ENCODE measurements at places on chromosomes 6 and 20.
A peak's percentile ranks its signal among the peaks of the same experiment; 100 is the strongest.

- DNase-seq, result no peak
Measured at GRCh38 chr20:62132421-62132820, 10.1 kb downstream of the LSM14B start.

GRCh38 chr6:49328051-49328744, 134.9 kb downstream of the MMUT start:
- DNase-seq, result no peak

DNA sequence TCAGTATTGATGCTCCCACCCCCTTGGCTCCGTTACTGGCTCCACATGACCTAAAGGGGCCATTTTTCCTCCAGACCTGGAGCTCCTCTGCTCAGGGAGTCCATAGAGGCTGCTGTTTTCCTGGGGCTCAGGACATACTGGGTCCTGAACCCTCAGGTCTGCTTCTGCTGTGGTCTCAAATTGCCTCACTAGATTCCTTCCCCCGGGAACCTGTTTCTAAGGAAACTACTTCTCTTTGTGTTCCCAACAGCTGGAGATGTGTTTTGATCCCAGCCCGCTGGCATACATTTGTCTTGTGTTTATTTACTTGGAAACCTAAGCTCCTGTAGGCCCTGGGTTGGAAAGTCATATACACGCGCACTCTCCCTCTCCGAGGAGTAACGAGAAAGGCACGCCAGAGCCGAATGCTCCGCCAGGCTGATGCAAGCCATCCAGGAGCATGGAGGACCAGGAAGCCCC, 222.8 kb downstream of the UST start:
- DNase-seq, result no peak

- no peak for DNase-seq
Measured at GRCh38 chr6:24951811-24952299, 16.1 kb upstream of the RIPOR2 start.

DNA sequence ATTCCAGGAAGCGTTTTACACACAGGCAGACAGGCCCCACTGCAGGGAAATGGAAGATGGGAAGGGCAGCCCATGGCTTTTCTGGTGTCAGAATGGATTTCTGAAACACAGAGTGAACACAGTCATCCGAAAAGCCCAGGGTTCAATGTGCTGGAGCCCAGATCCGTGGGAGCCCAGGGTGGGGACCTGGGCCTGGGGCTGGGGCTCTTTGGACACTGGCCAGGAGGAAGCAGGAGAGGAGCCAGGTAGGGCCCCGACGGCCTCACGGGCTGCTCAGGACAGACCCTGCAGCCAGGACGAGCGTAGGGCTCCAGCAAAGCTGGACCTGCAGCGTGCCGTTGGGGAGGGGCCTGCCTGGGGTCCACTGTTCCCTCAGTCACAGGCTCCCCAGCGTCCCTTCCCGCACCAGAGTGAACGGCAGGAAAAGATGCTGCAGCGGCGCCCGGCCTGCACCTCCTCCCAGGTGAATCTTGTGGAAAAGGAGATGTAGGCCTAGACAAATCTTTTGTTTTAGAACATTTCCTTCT, 24.3 kb upstream of the LSM14B start:
- no peak for DNase-seq

DNA sequence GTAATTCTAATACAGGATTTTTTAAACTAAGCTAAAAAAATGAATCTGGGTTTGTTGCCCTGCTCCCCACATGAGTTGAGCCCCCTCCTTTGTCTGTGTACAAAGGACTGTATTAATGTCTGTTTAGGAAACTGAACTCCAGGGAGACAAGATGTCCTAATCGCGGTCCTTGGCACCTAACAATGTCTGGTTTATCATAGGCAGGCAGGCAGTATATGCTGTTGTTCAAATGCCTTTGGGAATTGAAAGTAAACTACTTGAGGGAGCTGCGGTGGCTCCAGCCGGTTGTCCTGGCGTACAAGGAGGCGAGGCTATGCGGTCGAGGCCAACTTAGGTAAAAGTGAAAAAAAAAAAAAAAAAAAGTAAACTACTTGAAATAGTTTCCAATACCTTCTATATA, 98.5 kb downstream of the TULP4 start:
- DNase-seq, result no peak

DNA sequence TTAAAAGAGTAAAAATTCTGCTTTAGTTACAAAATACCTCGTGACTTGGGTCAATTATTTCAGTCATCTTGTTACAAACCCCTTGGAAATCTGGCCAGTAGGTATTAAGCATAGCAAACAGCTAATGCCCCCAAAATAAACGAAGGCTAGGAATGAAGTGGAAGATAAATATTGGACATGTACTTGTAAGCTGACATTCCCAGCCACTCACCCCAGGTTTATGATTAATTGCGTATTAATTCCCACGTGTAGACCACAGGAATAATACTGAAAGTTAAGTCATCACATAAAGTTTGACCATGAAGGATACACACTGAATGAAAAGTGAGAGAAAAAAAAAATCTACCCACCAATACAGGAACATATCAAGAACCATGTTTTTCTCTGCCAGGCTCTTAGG, 936.5 kb upstream of the ADGRB3 start:
- DNase-seq, result no peak

DNA sequence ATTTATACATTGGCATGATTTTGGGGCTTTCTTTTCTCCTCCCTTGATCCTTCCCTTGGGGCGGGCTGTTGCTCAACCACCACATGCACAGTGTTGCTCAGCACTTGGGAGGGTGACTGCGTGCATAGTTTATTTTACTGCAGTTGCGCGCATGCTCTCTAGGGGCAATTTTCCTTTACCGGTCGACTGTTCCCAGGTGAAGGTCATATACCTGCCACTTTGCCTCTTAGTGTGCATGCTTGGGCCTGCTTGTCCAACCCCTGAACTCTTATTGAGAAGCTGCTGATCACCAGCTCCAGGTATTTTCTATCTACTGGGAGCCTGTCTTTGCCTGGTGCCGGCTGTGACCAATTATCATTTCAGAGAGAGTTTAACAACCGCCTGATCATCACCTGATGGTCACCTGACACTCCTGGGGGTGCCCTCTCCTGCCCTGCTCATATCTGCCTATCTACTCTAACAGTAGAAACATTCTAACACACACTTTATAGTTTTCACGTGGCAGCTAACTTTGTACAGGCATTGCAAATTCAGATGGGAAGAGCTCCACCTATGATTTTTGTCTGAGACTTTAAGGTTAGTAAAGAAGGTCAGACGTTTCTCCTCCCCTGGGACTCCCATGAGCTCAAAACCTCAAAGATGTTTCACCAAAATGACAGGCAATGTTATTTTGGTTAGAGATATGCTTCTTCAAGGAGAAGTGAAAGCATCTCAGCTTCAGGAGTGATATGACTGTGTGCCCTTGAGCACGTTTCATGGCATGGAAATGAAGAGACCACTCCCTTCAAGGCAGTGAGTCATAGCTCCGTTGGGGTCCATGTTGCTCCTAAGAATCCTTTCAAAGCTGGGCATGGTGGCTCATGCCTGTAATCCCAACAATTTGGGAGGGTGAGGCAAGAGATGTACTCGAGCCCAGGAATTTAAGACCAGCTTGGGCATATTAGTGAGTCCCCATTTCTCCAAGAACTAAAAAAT, 227.5 kb upstream of the MYLIP start:
- DNase-seq, result peak; percentile 54

- DNase-seq, result no peak
Measured at GRCh38 chr6:167796192-167796981, 30.3 kb upstream of the AFDN start.

GRCh38 chr6:68737061-68737460, 102.0 kb downstream of the ADGRB3 start:
- no peak for DNase-seq

GRCh38 chr6:30814146-30815040, 69.9 kb upstream of the DDR1 start:
- DNase-seq, result peak; percentile 84

DNA sequence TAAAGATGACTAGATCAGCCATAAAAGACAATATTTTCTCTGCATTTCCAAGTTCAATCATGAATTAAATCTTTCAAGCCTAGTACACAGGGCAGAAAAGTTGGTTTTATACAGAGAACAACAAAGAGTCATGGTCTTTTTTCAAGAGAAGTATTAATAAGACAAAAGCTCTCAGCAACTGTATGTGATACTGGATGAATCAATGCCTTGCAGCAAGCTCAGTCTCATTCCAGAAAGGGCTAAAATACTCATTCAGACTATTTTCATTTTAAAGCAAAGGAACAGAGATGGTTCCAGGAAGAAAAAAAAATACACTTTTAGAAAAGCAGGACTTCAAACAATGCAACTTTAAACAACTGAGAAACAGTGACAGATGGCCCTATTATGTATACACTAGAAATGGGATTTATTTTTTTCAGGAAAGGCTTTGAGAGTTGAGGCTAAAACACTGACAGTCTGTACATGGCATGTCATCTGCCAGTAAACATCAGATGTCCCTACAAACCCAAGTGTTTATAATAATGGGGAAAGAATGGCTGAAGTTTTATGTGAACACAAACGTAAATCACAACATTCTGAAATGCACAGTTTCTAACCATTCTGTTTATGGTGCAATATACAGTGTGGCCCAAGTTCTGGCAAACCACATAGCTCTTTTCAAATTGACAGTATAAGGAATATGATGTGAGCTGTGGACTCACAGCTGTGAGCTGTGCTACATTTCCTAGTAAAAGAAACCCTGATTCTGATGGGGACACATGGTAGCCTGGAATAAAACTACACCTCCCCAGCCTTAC, 114.3 kb upstream of the DST start:
- no peak for DNase-seq

DNA sequence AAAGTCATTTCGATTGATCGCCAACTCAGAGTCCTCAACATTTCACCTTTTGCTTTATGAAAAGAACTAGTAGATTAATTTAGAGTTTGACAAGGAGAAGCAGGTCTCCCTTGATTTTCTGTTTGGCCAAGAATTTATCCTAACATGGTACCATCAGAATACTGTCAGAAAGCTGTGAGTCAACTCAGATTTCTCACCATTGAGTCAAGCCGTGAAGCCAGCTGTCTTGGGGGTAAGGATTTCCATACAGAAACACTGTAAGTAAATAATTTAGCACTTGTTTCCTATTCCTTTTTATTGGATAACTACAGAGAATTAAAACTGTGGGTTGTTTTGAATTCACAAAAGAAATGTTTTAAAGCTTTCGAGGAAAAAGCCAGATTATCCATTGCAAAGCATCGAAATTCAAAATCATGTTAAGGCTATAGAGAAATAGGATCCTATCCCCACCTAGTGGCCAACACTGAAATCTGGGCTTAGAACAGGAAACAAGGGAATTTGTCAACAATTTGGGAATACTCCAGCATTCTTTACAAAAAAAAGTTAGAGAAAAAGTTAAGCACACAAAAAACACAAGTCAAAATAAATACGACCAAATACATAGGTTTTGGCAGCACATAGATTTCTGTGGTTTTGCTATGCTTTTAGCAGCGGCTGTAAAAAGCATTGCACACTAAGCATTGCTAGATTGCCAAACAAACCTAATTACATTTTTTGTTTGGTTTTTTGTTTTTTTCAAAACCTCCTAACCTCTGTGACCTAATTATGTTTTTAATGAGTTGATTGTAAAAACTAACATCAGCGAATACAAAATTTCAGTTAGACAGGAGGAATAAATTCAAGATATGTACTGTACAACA, 44.2 kb downstream of the COL11A2 start:
- DNase-seq, result peak; percentile 38

DNA sequence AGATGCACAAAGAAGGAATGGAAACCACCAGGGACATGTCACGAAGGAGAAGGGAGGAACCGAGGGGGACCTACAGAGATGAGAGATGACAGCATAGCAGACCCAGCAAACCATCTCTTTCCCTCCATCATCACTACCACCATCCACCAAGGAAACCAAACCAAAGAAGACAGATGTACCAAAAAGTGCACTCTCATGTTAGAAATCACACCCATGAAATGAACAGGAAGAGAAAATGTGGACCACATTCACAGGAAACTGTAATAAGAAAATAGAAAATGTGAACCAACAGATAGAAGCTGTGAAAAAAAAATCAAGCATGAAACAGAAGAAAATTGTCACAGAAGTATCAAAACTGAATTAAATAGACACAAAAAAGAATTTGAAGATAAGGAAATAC, 672.7 kb downstream of the QKI start:
- DNase-seq, result no peak

DNA sequence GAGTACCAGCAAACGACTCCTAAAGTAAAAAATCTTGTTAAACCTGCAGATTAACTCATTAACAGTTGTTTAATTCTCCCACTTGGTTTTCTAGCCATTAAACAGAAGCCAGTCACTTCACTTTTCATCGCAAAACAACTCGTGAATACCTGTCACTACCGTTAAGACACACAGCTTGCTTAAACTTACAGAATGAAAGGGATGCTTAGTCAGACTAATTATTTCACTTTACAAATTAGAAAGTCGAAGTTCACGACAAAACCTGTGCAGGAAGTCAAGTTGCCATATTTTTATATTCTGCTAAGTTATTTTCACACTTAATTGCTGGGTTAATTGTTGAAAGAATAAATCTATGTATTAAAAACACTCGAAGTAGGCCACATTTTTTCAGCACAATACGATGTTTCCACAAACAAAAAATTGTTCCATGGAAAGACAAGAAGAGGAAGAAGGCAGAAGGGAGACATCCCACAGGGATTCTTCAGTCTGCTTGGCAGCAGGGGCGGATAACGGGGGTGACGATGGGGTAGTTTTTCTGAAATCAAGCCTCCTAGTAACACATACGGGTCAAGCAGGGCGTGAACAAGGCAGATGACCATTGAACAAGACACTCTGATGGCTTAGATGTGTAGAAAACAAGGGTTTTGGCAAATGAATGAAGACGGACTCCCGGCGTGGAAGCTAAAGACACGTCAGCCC, 933 bp downstream of the SSR1 start:
- no peak for DNase-seq

DNA sequence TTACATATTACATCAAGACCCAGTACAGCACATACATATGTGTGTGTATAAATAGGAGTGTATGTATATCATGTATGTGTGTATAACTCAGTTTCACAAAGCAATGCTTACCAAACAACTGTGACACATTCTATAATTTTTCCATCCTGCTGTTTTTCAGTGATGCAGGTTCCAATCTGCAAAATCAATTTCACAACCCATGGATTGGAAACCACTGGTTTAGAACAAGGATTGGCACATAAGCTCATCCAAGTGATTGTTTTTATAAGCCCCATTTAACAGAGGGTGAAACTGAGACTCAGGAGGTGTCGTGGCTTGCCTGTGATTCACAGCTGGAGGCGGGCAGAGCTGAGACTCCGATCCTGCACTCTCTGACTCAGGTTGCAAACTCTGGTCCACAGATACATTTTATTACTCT, 158.2 kb downstream of the ZMYND8 start:
- DNase-seq, result no peak

GRCh38 chr6:76230711-76231110, 158.2 kb upstream of the IMPG1 start:
- DNase-seq, result no peak
